ENCODE measurements at places on chromosomes 4 and X. TPM values are rescaled to one million over a fixed set of nuclear protein-coding genes. Genes with fewer than 3 reads are reported as not detected.

GRCh38 chrX:9438933-9439494 is 25.8 kb upstream of the TBL1X start:
- H3K27ac ChIP-seq, result no peak overlapping the region
- H3K36me3 ChIP-seq, result no peaks in the 10 kb centered on the region
- H3K27me3 ChIP-seq, result no peaks in the 10 kb centered on the region
- DNase-seq, result no peak
- H3K4me1 ChIP-seq, result no peaks in the 10 kb centered on the region

DNA sequence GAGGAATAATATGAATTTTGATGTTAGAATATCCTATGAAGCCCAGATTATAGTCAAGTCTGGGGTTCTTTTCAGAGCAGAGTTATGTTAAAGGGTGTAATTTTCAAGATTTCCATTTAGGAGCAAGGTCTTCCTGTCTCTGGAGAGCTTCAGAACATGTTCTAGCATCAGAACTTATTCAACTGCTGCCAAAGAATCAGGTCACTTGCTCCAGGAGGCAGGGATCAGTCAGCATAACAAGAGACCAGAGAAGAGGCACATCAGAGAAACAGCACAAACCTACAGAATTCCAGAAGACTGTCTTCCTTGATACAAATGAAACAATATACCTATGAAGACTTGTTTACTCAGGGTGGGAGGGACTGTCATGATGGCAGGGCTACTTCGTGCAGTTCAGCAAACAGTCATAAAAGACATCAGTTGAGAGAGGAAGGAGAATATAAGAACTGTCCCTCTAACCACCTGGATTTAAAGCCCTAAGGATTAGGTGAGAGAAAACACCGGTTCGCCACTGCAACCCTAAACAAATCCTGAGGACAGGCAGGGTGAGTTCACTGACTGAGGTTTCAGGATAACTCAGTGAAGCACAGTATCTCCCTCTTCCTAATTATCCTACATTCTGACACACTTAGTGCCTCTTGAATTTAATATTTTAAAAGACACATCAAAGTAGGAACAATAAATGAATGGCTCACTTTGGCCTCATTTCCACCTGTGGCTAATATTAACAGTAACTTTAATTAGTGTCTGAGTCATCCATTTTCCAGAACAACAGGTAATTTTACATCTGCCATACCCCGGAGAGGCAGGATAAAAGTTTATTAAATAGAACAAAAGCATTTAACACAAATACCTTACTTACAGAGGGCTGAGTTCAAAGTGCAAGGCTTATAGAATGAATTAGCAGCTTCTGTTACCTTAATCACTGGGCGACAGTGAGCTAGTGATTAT is 93.0 kb downstream of the HDAC8 start:
- H3K27me3 ChIP-seq, result no peaks in the 10 kb centered on the region
- H3K27ac ChIP-seq, result no peak overlapping the region
- no peak for DNase-seq
- no peaks in the 10 kb centered on the region for H3K4me1 ChIP-seq
- H3K4me3 ChIP-seq, result no peak overlapping the region

NDNF gene
- total RNA-seq, result not detected

DNA sequence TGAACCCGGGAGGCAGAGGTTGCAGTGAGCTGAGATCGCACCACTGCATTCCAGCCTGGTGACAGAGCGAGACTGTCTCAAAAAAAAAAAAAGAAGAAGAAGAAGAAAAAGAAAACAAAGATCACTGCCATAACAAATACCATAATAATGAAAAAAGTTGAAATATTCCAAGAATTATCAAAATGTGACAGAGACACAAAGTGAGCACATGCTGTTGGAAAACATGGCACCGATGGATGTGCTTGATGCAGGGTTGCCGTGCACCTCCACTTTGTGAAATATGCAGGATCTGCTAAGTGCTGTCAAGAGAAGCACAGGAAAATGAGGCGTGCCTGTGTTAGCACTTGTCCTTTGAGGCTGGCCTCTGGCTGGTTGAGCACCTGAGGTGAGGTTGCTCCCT is 133.3 kb downstream of the STK32B start:
- no peak overlapping the region for H3K27ac ChIP-seq
- no peak for DNase-seq
- H3K4me1 ChIP-seq, result no peaks in the 10 kb centered on the region
- H3K36me3 ChIP-seq, result no peaks in the 10 kb centered on the region

GRCh38 chrX:18956303-18957032 is 27.4 kb downstream of the PHKA2 start:
- no peaks in the 10 kb centered on the region for H3K4me1 ChIP-seq
- H3K27me3 ChIP-seq, result no peaks in the 10 kb centered on the region
- no peaks in the 10 kb centered on the region for H3K36me3 ChIP-seq
- H3K4me3 ChIP-seq, result no peak overlapping the region

SORCS2 gene
- total RNA-seq, result not detected

DNA sequence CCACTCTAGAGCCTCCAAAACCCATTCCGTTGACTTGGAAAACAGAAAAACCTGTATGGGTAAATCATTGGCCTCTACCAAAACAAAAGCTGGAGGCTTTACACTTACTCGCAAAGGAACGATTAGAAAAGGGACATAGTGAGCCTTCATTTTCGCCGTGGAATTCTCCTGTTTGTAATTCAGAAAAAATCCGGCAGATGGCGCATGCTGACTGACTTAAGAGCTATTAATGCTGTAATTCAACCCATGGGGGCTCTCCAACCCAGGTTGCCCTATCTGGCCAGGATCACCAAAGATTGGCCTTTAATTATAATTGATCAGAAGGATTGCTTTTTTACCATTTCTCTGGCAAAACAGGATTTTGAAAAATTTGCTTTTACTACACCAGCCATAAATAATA is 60.8 kb downstream of the ZNF732 start:
- H3K4me3 ChIP-seq, result no peak overlapping the region
- peak; percentile 52 for DNase-seq
- H3K27me3 ChIP-seq, result no peaks in the 10 kb centered on the region
- H3K36me3 ChIP-seq, result no peaks in the 10 kb centered on the region

- H3K27me3 ChIP-seq, result no peaks in the 10 kb centered on the region
- no peak overlapping the region for H3K4me3 ChIP-seq
- no peak overlapping the region for H3K27ac ChIP-seq
Observed at GRCh38 chr4:22334155-22334554, 181.7 kb downstream of the ADGRA3 start.

GRCh38 chrX:41001327-41001726 is 83.9 kb upstream of the USP9X start:
- H3K4me1 ChIP-seq, result peaks cover 3% of the 10 kb centered on the region
- H3K36me3 ChIP-seq, result no peaks in the 10 kb centered on the region
- DNase-seq, result no peak
- no peak overlapping the region for H3K4me3 ChIP-seq

DNA sequence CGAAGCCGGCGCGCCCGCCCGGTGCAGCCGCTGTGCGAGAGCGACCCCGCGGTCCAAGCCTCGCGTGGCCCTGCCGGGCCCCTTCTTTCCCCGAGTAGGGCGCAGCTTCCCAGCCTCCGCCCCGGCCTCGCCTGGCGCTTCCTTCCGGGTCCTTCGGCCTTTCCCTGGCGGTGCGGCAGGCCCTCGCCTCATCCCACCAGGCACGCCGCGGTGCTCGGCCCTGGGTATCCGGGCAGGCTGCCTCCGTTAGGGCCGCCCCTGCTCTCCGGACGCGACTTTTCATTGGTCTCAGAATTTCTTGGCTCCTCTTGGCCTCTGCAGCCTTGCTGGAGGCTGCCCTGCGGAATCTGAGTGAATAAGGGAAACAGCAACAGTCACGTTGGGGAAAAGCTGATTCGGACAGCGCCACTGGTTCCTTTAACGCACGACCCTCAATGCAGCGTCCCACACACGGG is 429 bp downstream of the UVSSA start:
- peak; percentile 13 for DNase-seq
- H3K4me1 ChIP-seq, result no peaks in the 10 kb centered on the region
- H3K36me3 ChIP-seq, result peaks cover 12% of the 10 kb centered on the region
- H3K27ac ChIP-seq, result peak overlapping the region; percentile 91
- H3K27me3 ChIP-seq, result no peaks in the 10 kb centered on the region
- peak overlapping the region; percentile 62 for H3K4me3 ChIP-seq

HMGB3 gene
- total RNA-seq, result 1.2 TPM

TMEM35A gene
- total RNA-seq, result not detected

DNA sequence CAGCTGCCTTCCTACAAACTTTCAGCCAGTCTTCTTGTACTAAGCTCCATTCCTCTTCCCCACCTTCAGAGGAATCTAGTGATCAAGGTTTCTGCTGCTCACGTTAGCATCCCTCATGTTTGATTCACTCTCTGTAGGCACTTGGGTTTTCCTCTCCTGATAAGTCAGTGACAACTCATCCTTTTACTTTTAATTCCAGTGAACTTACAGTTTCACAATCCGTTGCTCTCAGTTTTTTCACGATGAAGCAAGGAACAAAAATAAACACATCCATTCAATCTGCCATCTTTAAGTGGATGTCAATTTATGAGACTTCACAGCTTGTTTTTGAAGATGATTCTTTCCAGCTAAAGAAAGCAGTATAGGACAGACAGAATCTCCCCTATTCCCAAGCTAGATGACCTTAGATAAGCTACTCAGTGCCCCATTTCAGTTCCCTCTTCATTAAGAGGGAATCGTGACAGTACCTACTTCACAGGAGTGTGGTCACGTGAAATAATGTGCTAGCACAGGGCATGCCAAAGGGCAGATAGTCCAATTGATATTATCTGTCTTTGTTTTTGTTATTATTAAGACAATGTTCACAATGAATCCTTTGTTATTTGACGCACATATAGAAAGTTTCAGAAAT is 234.3 kb downstream of the PALLD start:
- H3K4me1 ChIP-seq, result no peaks in the 10 kb centered on the region
- H3K27ac ChIP-seq, result no peak overlapping the region
- no peak overlapping the region for H3K4me3 ChIP-seq
- no peak for DNase-seq
- no peaks in the 10 kb centered on the region for H3K27me3 ChIP-seq

ERCC6L gene
- 0.30 TPM for total RNA-seq

NAP1L2 gene
- 11.6 TPM for total RNA-seq

FBXL5 gene
- total RNA-seq, result 64.6 TPM

DNA sequence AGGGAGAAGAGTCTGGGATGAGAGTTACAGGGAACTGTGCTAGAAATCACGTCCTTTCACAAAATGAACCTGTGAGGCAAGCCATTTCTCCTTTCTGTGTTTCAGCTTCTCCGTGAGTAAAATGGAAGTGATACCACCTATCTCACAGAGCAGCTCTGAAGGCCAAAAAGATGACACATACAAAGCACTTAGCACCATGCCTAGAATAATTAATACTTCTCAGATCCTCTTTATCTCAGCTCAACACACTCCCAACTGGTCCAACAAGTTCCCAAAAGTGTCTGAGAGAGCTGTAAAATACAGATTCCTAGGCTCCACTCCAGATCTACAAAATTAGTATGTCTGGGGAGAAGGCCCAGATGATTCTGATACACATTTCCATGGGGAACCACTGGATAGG is 38.3 kb downstream of the LHFPL1 start:
- H3K4me3 ChIP-seq, result no peak overlapping the region
- H3K27me3 ChIP-seq, result no peaks in the 10 kb centered on the region
- DNase-seq, result no peak
- no peak overlapping the region for H3K27ac ChIP-seq

EGFL6 gene
- 0.26 TPM for total RNA-seq

DNA sequence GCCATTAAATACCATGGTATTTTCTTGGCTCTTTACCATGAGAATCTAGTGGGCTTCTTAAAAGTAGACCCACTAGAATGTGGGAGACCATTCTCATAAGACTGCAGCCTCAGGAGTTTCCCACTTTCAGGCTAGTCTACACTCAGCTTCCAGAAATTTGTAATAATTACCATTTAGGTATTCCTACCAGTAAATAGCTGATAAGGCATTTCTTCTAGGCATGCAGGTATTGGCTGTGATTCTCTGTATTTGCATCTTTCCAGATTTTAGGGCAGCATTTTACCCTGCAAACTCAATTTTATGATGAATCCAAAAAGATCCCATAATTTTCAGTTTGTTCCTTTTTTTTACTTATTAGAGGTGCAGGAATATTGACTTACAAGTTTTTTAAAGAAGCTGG is 496.6 kb downstream of the TRAM1L1 start:
- no peak overlapping the region for H3K27ac ChIP-seq
- no peak for DNase-seq
- no peak overlapping the region for H3K4me3 ChIP-seq
- H3K4me1 ChIP-seq, result no peaks in the 10 kb centered on the region
- H3K27me3 ChIP-seq, result no peaks in the 10 kb centered on the region

DNA sequence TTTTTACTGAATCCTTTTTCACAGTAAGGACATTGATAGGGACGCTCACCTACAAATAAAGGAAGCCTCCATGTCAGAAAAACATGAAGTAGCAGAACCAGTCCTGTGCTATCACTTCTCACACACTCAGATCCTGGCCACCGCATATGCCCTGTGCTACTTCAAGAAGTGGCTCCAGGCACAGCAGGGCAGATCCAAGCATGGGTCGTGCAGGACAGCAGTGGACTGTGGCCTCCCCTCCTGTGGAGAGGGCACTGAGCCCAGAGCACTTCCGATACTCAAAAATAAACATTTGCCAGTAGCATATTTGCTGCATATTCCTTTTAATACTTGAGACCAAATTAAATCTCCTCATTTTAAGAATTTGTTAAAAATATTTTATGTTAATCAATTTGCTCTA is 167.9 kb downstream of the PRDM5 start:
- DNase-seq, result no peak
- no peaks in the 10 kb centered on the region for H3K27me3 ChIP-seq
- no peak overlapping the region for H3K27ac ChIP-seq
- H3K4me3 ChIP-seq, result no peak overlapping the region

GRCh38 chr4:37615059-37615719 is 71.0 kb downstream of the RELL1 start:
- H3K27ac ChIP-seq, result no peak overlapping the region
- H3K4me1 ChIP-seq, result no peaks in the 10 kb centered on the region
- H3K4me3 ChIP-seq, result no peak overlapping the region

TBC1D19 gene
- total RNA-seq, result 10.3 TPM

RAB40AL gene
- total RNA-seq, result not detected

DNA sequence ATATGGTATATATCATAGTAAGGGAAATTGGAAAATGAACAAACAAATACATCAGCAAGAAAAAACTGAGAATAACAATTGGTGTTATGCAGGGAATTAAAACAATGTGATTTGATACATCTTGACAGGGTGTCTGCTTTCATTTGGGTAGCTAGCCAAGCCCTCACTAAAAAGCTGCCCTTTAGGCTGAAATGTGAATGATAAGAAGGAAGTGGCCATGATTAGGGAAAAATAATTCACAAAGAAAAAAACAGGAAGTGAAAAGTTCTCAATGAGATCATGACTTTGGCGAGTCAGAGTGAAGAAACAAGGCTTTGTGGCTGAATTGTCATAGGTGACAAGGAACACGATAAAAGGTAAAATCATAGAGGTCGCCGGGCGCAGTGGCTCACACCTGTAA is 675.8 kb upstream of the SLIT2 start:
- H3K27ac ChIP-seq, result no peak overlapping the region
- H3K36me3 ChIP-seq, result no peaks in the 10 kb centered on the region
- H3K4me3 ChIP-seq, result no peak overlapping the region
- DNase-seq, result no peak
- no peaks in the 10 kb centered on the region for H3K4me1 ChIP-seq
- H3K27me3 ChIP-seq, result no peaks in the 10 kb centered on the region

DNA sequence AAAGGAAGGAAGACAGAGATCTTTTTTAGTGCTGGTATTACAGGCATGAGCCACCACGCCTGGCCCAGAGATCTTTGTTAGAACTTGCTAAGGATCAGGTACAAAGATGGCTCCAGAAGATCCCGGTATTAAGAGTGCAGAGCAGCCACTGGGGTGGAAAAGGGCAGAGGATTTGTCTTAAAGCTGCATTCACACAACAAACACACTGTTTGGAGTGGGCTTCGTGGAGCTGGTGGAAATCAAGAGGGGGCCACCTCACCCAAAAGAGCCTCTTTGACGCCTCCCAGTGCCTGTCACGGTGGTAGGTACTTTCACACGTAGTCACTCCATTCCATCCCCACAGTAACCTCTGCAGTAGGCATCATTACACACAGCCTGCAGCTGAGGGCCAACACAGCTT is 13.3 kb downstream of the HELT start:
- no peak for DNase-seq
- no peaks in the 10 kb centered on the region for H3K4me1 ChIP-seq
- H3K27ac ChIP-seq, result no peak overlapping the region
- no peak overlapping the region for H3K4me3 ChIP-seq

All from T-cell (primary cell).